Activated gamma-delta T cell (primary cell): ENCODE measurements at places on chromosomes 2 and 18.

DNA sequence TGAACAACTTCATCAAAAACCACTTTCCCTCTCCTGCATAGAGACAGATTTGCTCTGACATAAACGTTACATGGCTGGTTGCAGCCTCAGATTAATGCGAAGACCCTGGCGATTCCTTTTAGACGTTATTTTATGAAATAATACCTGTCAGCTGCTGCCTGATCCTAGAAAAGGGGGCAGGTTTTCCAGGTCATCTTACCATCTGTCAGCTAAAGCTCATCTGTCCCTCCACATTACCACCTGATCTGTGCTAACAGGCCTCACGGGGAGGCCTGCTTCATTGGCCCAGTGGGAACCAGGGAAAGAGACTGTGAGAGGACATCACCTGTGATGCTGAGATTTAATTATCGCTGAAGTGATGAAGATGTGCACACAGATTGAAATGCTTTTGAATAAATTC lies 261.0 kb downstream of the ARHGAP15 start:
- no peak for DNase-seq

DNA sequence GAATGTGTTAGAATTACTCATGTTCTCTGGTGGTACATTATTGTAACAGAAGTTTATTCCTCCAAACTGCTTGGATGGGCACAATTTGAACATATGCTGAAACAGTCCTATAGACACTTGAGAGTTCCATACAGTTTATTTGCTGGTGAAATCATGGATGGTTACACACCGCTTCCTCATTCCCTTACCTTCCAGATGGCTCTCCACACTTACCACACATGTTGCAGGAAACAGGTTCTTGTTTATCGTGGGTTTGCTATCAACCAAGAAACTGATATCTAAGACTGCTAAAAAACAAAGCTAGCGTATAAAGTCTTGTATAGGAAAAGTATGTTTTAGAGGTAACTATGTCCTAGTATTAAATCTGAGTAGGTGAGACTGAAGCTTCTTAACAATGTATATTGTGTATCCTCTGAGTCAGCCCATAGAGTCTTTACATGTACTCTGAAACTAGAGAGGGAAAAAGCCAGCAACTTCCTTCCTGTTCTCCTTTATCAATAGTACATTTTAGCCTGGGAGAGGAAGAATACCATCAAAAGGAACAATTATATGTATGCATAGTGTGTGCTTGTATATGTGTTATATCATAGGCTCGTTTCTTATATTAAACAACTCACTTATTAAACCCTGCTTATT lies 313.1 kb downstream of the PLCL1 start:
- no peak for DNase-seq

DNA sequence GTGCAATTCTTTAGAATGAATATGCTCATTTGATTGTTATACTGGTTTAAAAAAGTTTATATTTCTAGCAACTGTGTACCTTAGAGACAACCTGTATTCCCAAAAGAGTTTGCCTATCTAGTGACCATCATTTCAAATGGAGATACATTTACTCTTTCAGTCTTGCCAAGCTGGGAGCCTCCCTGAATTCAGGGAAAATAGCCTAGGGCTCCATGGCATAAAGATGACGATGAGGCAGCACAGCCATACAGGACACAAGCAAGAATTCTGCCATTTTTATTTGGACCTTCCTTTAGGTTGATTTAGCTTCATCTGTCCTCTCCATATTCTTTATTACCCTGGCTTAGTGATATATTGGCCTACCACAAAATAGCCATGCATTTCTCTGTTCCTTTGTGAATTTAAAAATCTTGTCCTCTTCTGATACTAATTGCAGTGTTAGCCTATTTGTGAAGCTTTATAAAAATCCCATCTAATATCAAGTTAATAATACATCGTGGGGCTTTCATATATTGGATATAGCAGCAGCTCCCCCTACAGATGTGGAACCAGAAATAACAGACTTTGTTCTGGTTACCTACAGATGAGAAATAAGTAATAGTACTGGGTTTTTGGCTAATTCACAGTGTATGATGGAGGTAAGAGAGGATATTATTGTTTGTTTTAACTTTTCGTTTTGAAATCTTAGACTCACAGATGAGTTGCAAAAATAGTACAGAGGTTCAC lies 1661.9 kb upstream of the PIK3C3 start:
- DNase-seq, result no peak

DNA sequence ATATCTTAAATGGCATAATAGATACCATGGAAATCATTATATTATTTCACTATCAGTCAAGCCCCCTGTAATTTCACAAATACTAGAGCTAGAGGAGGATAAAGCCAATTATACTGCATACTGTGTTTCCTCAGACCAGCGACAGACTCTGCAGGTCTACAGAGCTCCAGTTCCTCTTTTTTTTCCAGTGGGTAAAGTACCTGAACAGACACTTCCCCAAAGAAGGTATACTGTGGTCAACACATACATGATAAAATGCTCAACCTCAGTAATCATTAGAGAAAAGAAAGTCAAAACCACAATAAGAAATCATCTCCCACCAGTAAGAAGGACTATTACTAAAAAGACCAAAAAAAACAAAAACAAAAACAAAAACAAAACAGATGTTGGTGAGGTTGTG lies 44.6 kb downstream of the SCN7A start:
- DNase-seq, result no peak

- no peak for DNase-seq
Observed at GRCh38 chr18:29328932-29329331, 1152.0 kb upstream of the CDH2 start.

DNA sequence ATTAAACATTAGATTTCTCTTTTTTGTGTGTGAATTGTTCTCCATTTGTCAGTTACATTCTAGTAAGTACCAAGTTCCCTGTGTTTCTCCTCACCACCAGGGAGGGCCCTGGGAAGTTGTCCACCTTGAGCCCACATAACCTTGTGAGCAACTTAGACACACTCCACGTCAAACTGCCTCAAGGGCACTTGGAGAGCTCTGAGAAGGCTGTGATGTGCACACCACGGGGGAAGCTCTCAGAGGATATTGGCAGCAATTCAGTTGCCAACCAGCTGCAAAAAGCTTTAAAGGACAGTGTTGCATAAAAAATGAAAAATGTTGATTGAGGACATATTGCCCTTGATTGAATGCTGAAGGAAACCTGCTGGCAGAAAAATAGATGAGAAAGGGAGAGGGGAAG lies 743.6 kb downstream of the RNF144A start:
- DNase-seq, result no peak

DNA sequence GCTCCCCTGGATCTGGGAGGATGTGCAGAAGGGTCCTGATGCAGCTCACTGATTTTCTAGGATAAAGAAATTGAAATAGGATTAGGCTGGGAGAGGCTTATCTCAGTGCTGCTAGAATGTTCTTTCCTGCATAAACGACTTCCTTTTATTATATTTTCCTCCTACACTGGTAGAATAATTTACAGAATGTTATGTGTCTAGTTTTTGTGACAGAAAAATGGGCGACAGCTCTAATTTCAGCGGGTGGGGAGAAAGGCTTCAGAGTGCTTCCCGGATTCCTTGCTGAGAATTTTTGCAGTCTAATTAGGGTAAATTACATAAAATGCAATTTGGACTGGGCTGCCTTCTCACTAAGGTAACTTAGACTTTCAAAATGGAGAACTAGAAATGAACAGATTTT lies 66.2 kb downstream of the SKA1 start:
- no peak for DNase-seq

- DNase-seq, result no peak
Observed at GRCh38 chr2:181944164-181944913, 41.3 kb upstream of the PPP1R1C start.

GRCh38 chr18:9549405-9549804 lies 65.0 kb downstream of the PPP4R1 start:
- DNase-seq, result no peak

- no peak for DNase-seq
Observed at GRCh38 chr2:107222466-107222865, 336.5 kb upstream of the ST6GAL2 start.

DNA sequence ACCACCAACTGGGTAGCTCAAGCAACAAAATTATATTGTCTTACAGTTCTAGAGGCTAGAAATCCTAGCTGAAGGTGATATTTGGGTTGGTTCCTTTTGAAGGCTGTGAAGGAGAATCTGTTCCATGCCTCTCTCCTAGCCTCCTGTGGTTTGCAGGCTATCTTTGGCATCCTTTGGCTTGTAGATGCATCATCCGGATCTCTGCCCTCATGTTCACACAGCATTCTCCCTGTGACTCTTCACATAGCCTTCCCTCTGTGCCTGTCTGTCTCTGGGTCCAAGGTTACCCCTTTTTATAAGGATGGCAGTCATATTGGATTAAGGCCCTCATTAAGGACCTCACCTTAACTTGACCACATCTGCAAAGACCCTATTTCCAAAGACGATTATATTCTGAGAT lies 78.6 kb upstream of the MAP3K20 start:
- no peak for DNase-seq

DNA sequence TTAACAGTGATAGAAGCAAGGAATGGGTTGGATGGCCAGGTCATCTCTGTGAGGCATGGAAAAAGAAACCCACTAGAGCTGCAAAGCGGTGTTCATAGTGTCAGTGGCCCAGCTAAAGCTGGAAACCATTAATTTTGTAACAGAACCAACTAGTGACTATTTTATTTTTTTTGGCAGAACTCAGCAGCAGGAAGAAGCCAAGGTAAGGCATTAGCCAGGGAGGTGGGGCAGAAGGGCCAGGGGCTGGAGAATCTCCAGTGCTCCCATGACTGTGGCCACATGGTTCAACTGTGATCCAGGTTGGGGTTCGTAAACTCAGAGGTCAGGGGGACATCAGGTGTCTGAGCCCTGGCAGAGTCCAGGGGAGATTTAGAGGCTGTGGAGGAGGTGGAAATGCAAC lies 25.9 kb upstream of the YES1 start:
- DNase-seq, result no peak

DNA sequence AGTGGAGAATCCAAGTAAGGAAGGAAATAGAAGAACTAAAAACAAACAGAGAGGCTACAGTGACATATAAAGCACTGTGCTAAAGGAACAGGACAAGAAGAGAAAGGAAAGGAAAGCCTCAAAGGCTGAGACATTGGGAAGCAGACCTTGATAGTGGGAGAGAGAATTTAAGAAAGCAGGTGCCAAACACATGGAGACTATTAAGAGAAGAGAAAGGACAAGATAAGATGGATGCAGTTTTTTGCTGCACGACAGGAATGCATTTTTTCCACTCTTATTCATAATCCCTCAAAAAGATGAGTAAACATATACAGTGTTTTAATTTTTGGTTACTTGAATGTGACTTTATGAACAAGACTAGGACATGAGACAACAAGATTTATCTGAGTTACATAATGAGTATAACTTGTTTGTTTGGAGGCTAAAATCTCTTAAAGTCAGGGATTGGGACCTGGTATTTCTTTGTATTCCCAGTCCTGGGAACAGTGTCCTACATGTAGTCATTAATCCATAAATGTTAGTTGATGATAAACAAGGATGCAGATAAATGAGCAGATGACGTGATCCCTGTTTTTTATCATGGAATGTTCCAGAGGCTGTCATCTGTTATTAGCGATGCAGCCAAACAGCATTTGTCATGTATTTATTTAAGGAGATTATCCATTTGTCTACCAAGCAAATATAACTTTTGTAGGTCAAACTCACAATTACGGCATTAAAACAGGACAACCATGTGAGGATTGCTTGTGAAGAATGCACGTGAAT lies 141.7 kb downstream of the DNER start:
- no peak for DNase-seq

DNA sequence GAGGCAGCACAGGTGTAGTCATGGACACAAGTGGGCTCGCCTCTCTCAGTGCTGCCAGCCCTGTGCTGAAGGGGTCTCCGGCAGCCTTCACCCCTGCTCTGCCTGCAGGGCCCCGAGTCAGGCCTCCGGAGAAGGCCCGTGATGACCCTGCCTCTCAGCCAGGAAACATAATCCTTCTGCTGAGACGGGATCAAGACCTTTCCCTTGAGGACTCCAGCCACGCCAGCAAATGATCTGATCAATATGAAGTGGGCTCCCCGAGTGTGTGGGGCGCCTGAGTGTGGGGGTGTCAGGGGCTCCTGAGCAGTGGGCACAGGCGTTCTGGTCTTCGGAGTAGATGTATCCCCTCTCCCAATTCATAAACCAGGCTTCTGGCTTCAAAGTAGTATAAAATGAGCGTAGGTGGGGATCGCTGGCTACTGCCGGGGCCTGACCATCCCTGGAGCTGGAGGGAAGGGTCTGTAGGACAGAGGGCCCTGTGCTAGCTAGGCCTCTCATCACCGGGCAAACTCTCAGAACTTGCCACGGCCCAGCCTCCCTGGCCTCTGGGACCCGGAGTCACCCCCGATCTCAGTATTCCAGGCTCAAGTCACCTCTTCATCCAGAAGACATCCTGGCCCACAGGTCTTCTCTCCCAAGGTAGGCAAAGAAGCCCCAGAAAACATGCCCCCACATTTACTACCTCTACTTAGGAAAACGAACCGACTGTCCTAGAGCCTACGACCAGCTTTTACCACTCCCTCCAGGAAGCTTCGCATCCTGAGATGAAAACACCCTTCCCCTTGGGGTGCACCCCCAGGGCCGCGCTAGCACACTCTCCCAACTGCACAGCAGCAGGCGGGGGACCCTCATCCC lies 33.6 kb downstream of the CRACDL start:
- no peak for DNase-seq

DNA sequence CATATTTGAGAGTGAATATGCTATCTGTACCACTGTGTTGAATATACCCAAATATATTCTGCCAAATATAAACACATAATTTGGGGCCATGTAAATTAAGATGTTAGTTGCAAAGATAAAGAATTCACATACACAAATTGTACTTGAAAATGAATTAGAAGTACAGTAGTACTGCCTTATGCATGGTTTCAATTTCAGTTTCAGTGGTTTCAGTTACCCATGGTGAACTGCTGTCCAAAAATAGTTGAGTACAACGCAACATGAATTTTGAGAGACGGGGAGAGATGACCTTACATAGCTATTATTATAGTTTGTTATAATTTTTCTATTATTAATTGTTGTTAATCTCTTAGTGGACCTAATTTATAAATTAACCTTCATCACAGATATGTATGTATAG lies 1313.0 kb upstream of the FAM98A start:
- DNase-seq, result no peak

- DNase-seq, result no peak
Observed at GRCh38 chr2:1603059-1603458, 141.3 kb downstream of the PXDN start.

DNA sequence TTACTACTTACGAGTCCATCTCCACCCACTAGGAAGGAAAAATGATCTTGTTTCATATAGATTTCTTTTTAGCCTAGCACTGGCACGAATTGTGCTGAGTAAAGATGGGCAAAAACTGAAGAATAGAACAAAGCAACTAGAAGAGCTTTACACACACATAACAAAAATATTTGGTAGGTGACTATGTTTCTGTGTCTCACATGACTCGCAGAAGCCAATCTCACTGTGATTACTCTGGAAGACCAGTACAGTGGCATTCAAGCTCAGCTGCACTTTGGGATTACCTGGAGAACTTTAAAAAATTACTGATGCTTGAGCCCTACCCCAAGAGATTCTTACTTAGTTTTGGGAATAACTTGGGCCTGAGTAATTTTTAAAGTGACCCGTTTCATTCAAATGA lies 378.7 kb downstream of the METTL4 start:
- no peak for DNase-seq

DNA sequence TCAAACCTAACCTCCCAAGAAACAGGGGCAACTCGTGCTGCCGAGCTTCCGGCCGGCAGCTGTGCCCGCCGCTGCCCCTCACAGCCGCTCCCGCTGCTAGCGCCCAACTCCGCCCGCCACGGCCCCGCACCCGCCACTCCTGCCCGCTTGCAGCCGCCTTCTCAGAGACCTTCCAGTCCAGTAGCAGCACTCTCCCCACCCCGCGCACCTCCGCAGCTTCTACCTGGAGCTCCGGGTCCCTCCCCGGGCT lies 722 bp upstream of the C2orf15 start:
- DNase-seq, result no peak

- no peak for DNase-seq
Observed at GRCh38 chr2:236862961-236863728, 222.5 kb upstream of the COPS8 start.
